ENCODE measurements at places on chromosomes 6 and 20.

GRCh38 chr6:117624869-117625481, 22.7 kb upstream of the GOPC start:
- DNase-seq = no peak

DNA sequence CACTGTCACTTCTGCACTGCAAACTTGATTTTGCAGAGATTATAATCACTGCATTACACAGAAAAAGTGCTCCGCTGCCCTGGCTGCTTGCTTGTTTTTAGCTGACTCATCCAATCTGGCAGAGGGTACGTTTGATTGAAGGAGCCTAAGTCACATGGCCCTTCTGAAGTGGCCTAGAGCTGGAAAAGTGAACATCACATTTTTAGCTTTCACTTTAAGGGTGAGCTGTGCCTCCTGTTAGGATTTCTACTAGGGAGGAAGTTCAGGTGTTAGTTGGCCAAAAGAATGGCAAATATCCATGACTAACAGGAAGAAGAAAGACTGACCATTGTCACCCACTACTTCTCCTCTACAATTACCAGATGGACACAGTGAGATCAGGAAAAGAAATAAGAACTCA, 889.1 kb upstream of the MAP3K7 start:
- DNase-seq = peak; percentile 76

GRCh38 chr6:25883991-25884390, 9.9 kb upstream of the SLC17A3 start:
- no peak for DNase-seq

DNA sequence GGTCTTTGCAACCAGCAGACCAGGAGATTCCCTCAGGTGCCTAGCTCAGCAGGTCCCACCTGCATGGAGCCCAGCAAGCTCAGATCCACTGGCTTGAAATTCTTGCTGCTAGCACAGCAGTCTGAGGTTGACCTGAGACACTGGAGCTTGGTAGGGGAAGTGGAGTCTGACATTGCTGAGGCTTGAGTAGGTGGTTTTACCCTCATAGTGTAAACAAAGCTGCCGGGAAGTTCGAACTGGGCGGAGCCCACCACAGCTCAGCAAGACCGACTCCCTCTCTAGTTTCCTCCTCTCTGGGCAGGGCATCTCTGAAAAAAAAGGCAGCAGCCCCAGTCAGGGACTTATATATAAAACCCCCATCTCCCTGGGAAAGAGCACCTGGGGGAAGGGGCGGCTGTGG, 34.3 kb downstream of the PRSS35 start:
- DNase-seq = no peak

DNA sequence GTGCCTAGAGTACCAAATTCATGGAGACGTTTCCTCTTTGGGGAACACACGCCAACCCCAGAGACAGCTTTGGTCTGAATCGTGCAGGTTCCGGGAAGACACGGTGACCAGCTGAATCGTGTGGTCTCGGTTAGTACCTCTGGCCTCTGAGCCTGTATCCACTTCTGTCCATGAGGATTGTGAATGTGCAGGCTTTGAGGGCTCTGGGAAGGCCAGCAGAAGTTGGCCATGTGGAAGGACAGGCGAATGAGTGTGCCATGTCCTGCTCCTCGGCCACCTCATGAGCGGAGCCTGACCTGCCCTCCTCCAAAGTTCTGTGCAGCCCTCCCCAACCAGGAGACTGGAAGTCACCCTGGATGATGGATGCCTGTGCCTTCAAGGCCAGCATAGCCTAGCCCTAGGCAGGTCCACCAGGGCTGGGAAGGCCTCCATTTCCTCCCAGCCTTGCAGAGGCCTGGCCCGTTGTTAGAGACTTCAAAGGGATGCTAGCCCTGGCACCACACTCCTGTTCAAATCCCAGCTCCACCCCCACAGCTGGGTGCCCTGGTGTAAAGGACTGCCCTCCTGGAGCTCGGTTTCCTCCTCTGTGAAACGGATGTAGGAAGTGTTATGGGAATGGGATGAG, 1.7 kb upstream of the TMEM74B start:
- no peak for DNase-seq

GRCh38 chr6:139392794-139393193, 18.3 kb upstream of the CITED2 start:
- no peak for DNase-seq

- no peak for DNase-seq
Observed at GRCh38 chr20:56730996-56731395, 101.9 kb downstream of the TFAP2C start.

DNA sequence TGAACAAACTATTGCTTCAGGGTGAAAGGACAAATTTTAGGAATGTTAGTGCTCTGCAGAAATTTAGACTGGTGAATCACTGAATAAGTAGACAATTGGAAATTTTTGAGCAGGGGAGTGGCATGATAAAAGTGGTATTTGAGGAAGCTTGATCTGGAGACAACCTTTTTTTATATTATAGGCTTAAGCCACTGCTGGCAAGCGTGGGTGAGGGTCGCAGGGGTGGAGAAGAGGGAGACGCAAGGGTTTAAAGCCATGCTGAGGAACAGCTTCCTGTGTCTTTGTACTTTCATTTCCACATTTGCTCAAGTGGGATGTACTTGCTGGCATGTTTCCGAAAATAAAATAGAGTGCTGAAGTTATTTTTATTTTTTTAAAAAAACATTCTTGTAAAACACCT, 23.7 kb downstream of the NCOA7 start:
- peak; percentile 39 for DNase-seq

DNA sequence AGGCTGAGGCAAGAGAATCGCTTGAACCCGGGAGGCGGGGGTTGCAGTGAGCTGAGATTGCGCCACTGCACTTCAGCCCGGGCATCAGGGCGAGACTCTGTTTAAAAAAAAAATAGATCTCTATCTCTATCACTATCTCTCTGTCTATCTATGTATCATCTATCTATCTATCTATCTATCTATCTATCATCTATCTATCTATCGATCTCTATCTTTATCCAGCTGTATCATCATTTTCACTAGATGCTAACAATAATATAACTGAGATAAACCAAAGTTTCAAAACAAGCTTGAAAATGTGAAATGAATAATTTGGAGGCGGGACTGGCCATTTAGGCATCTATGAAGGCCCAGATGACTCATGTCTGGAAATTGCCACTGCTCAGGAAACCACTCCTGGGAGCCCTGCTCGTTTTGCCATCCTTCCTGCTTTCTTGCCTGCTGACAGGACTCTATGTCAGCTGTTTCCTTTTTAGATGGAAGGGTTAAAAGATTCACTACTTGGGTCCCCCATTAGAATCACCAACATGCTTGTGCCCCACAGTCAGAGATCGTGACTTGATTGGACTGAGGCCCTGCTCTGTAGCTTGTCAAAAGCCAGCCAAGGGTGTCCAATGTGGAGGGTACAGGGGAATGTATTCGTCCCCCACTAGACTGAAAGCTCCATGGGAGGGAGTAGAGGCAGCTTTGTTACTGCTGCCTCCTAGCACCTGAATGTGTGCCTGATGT, 61.7 kb downstream of the UTRN start:
- peak; percentile 92 for DNase-seq

- DNase-seq = no peak
Observed at GRCh38 chr6:128057946-128058345, 157.1 kb upstream of the THEMIS start.

DNA sequence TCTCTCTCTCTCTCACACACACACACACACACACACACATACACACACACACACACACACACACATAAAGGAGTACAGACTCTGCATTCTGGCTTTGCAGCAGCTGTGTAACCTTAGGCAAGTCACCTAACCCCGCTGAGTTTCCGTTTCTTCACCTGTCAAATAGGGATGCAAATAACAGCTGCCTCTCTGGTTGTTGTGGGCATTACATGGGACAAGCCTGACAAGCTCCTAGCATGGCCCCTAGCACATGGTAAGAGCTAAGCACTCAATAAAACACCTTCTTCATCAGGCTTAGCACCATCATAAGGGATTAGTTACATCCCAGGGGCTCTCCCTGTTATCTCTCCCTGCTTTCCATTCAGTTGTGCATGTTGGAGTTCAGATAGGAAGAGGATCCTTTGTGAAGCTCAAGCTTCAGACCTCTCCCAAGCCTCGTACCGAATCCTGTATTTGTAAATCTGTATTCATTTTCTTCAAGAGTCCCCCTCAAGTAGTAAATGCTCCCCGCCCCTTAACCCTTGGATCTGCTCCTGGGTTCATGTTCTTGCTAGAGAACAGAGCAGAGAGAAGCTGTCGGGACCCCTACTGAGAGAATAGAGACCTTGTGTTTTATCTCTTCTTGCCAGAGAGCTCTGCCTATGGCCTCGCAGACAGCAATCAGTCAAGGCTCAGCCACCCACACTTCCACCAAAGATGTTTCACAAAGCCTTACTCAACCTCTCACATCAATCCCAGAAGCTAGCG, 2.2 kb downstream of the SLC13A3 start:
- no peak for DNase-seq

GRCh38 chr20:44479643-44480042, 4.0 kb downstream of the TTPAL start:
- DNase-seq = no peak

DNA sequence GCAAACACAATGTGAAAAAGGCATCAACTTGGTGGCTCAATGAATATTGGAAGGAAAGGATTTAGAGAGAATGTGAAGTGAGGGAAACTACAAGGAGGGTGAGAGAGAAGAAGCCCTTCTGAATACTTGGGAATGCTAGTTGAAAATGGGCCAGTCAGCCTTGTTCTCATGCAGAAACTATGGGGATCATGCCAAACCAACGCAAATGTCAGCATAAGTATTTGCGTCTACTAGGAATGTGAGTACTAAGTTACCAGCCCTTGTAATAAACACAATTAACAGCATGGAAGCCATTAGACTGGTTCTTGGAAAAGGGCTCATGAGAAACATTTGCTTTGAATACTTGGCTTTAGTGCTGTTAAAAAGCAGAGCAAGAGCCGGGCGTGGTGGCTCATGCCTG, 54.9 kb upstream of the AIG1 start:
- DNase-seq = no peak

GRCh38 chr6:139107051-139107450, 27.8 kb upstream of the HECA start:
- DNase-seq = no peak

DNA sequence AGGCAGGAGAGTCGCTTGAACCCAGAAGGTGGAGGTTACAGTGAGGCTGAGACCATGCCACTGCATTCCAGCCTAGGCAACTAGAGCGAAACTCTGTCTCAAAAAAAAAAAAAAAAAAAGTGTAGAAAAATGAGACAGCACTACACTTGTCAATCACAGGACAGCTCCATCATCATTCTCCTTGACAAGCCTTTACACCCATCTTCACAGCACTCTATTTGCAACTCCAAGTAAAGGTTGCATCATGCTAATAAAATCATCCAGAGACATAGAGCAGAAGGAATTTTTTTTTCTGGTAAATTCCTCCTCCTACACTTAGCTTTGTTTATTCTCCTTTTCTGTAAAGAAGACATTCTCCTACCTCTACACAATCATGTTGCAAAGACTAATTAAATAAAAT, 791.0 kb upstream of the HS3ST5 start:
- DNase-seq = no peak

DNA sequence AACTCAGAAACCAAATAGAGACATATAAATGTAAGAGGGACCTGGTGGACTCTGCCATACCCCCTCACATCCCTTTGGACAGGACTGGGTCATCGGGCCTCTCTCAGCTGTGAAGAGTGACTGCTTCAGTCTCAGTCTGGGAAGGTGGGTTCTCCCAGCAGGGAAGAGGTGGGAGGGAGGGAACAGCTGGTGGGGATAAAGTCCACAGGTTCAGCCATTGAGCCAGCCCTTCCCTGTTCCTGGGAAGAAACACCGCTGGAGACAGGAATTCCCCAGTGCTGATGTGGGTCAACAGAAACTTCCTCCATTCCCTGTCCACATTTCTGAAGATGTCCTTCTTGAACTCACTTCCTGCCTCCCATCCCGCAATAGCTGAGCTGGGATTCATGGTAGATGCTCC, 209.2 kb upstream of the PMEPA1 start:
- no peak for DNase-seq

GRCh38 chr6:25254671-25255070, 24.5 kb upstream of the CARMIL1 start:
- DNase-seq = no peak

DNA sequence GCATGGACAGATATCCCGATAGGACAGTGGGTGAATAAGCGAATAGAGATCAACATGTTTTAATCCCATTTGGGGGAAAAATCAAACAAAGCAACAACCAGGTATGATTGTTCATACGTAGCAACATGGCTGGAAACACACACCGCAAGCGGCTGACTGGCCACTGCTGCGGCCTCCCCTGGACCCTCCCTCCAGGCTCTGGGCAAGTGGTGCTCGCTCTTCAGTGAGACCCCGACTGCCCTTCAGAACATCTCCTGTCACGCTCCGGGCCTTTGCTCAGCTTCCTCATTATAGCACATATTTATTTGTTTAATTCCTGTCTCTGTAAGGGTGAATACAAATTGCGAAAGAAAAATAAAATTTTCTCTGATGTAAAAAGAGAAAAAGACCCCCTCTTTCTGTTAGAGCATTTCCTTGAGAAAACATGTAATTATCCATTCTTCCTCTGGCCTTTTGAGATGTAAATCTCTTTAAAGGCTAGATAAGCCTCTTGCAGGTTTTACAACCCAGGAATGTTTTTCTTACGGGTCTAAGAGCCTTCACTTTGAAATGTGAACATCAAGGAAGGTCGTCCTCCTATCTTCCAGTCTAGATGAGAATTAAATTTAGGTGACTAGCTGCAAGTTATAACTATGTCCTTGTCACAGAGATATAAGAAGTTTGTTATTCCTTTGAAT, 11.0 kb upstream of the FAM210B start:
- no peak for DNase-seq

DNA sequence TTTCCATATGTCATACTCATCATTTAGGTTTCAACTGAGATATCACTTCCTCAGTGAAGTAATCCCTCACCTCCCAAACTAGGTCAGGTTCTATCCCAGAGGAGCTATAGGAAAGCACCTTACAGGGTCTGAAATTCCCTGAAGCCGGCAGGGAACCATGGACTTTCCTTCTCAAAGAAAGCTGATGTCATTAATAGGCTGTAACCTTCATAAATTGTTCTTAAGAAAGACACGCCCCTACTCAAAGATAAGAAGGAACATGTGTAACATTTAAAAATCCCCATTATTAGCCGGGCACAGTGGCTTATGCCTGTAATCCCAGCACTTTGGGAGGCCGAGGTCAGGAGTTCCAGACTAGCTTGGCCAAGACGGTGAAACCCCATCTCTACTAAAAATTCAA, 50.0 kb upstream of the RNGTT start:
- no peak for DNase-seq

DNA sequence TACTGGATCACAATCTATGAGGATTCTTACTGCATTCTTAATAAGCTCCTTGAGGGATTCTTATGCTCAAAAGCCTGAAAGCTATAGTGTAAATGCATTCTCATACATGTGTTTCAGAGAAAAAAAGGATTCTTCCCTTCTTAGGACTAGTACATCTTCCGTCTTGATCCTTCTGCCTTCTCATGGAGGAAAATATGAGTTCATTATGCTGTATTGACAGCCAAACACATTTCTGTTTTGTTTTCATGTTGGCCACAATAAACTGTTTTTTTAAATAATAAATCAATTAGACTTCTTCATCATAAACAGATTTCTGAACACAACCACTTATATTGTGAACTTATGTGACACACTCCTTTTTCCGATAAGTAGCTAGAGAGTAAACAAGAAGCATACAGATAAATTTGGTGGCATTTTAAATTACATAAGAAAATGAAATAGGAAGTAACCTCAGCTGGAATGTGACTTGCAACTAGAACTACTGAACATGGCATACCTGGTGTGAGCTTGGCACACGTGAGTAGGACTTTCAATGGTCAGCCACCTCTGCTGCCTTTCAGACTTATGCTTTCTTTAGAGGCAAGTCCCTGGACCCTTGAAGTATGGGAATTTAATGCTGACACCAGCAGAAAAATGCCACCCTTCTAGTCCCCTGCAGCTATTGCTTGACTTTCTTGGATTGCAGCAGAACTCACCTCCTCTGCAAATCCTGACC, 350.4 kb downstream of the BCKDHB start:
- DNase-seq = no peak

GRCh38 chr20:63578224-63579016, 4.4 kb upstream of the HELZ2 start:
- DNase-seq = no peak

Measured in dermis blood vessel endothelial cell (primary cell).